Activated CD8-positive, alpha-beta memory T cell treated with anti-CD3 and anti-CD28 coated beads for 24 hours (primary cell): ENCODE measurements at places on chromosomes 7 and 10.
A peak's percentile ranks its signal among the peaks of the same experiment; 100 is the strongest.

DNA sequence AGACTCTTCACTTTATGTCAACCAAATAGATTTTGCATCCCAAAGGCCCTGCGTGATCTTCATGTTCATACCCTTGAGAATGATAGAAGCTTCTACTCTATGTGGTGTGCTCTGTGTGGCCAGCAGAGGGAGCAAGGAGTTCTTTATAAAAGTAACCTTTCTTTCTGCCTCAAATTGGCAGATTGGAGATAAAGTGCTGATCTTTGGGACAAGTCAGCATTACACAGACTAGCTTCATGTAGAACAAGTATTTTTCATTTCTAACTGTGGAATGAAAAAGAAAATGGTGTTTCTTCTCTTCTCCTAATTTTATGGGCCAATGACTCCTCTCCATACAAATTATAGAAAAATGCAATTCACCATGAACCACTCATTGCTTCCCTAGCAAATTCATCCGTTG, 1214.1 kb downstream of the SORCS1 start:
- DNase-seq, result no peak

GRCh38 chr7:73905360-73905759, 44.4 kb downstream of the TMEM270 start:
- DNase-seq, result no peak

DNA sequence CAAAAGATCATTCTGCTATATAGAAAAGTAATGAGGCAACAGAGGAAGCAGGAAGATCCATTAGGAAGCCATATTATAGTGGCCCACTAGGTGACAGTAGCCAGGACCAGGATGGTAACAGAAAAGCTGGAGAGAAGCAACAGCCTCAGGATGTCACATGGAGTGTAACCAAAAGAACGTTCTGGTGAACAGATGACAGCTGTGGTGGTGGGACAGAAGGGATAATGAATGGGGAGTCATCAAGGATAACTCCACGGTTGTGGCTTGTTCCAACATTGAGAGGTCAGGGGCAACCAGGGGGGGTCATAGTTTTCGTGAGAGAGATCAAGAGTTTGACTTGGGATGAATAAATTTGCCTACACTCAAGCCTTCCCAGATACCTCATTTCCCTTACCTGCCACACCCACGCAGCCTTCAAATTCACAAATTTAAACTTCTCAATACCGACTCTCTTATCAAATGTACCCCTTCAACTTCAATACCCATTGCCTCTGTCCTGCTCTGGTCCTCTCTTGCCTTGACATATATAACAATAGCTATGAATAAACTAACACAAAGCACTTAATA, 9.3 kb downstream of the TBL2 start:
- no peak for DNase-seq

GRCh38 chr7:27053153-27053552, 42.6 kb downstream of the HOXA1 start:
- DNase-seq, result no peak

DNA sequence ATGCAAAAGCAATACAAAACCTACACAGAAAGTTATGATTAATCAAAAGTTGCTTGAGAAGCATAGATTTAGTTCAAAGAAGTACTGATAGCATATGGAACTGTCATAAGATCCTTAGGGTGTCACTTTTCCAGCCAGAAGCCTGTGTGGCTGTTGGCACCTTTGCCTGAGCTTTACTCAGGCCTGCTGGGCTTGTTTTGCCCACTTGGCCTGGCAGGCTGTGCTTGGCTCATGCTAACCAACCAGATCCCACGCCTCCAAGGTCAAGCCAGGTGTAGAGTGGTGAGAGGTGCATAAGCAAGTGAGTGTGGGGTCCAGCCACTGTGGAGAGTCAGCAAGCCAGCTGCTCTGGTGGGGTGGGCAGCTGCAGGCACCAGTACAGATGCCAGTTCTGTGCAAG, 12.0 kb upstream of the LIPA start:
- DNase-seq, result no peak

DNA sequence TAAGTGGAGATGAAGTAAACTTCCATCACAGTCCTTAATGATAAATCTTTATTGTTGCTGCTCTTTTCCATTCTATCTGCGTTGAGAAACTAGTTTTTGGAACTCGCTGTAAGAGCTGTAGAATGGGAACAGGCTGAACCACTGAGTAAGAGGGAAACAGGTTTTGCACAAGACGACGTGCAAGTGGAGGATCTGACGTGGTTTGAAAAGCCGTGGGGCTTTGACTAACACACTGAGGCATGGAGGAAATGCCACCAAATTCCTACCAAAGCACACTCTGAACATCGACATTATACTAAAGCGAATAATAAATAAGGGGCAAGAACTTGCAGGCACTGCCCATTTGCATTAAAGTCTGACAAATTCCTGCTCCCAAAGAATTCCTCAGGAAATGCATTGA, 160.6 kb downstream of the KLF6 start:
- no peak for DNase-seq

GRCh38 chr7:24406053-24406788, 122.2 kb downstream of the NPY start:
- no peak for DNase-seq

DNA sequence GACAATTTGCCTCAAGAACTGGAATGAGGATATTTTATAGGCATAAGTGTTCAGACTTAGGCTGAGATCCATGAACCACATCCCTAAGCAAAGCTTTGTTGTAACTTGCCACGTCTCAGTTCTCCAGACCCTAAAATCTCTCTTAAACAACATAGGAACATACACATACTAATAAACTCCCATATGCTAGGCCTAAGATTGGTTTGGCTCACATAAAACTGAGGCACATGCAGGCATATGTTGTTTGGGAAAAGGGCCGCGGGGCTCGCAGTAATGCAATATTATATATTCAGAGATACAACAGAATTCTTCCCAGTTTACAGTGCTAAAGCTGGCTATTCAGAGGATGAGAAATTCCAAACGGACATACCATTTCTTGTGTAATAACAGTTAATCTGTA, 61.0 kb downstream of the DOCK4 start:
- DNase-seq, result no peak

DNA sequence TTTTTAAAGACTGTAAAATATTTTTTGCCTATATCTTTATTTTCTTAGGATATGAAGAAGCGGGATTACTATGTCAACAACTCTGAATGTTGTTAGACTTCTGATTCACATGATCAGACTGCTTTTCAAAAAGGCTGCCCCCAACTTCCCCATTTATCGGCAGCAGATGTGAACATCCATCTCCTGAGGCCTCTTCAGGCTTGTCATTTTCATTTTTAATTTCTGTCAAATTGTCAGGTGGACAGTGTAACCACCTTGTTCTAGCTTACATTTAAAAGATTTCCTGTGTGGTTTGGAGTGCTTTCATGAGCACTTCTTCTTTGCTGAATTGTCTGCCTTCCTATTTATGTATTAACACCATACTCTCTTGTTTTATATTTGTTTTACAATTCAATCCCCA, 78.8 kb upstream of the GSDME start:
- no peak for DNase-seq

- peak; percentile 55 for DNase-seq
Measured at GRCh38 chr7:157493776-157494175, 157.0 kb downstream of the DNAJB6 start.

- peak; percentile 61 for DNase-seq
Measured at GRCh38 chr7:138886501-138886917, 88.5 kb upstream of the ATP6V0A4 start.

DNA sequence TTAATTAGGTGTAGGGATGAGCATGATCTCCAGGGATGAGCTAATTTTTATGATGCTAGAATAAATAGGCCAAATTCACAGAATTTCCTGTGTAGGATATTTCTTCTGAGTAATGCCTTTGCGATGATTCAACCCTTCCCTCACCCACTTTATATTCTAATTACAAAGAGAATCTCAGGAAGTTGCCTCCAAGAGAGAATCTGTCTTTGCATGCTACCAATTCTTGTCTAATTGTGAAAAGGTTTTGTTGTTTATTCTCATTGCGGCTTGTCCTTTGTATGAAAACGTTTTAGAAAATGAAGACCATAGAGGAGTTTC, 6.3 kb downstream of the C7orf57 start:
- no peak for DNase-seq

- DNase-seq, result no peak
Measured at GRCh38 chr7:135316648-135317313, 83.1 kb downstream of the STRA8 start.

- no peak for DNase-seq
Measured at GRCh38 chr10:103449208-103450144, 2.7 kb downstream of the CALHM2 start.

GRCh38 chr10:18340496-18341051, 200.3 kb downstream of the CACNB2 start:
- no peak for DNase-seq

- no peak for DNase-seq
Measured at GRCh38 chr7:142516038-142516501, 233.2 kb upstream of the PRSS1 start.

- DNase-seq, result peak; percentile 70
Measured at GRCh38 chr10:123009105-123009820, 457 bp downstream of the ACADSB start.

DNA sequence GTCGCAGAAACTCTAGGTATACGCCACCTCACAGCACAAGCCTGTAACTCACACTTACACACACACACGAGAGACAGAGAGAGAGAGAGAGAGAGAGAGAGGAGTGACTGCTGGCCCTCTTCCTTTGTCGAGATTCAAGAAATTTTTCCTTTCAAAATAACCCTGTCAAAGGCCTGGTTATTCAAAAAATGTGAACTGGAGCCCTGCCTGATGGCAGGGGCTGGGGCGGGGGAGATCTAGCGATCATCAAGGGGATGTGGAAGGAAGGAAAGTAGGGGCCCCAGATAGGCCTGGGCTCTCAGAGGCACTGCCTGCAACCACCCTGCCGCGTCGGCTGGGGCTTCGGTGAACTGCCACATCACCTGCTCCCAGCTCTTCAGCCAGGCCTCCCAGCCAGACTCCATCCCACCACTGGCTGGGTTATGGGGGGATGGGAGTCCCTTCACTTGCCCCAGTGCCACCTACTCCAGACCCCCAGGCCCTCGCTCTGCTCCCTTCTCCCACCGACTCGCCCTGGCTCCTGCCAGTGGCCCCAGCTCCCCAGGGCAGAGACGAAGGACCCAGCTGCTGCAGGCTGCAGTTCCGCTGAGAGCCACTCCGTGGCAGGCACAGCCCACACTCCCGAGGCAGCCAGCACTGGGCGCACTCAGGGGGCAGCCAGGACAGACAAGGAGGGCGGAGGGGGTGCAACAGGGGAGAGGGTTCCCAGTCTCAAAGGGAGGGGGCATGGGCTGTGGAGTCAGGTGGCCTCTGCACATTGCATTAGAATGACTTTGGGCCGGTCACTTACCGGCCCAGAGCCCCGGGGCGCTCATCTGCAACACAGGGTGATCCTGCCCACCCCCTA, 15.3 kb downstream of the KCNH2 start:
- DNase-seq, result peak; percentile 83

DNA sequence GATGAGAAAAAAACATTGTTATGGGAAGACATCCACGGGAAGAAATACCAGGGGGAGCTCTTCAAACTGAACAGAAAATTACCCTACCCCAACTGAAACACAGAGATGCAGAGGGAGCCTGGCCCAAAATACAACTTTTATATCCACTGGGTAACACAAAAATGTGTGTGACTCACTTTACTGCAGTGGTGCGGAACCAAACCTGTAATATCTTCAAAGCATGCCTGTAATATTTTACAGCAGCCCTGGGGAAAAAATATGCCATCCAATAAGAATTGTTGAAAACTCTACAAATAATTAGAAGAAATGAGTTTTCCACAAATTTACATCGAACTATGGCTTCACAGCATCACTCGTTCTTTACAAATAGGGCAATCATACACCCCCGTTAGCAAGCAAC, 49.8 kb upstream of the SRRM3 start:
- DNase-seq, result no peak

GRCh38 chr7:27177795-27178320, 3.7 kb upstream of the HOXA10 start:
- no peak for DNase-seq

DNA sequence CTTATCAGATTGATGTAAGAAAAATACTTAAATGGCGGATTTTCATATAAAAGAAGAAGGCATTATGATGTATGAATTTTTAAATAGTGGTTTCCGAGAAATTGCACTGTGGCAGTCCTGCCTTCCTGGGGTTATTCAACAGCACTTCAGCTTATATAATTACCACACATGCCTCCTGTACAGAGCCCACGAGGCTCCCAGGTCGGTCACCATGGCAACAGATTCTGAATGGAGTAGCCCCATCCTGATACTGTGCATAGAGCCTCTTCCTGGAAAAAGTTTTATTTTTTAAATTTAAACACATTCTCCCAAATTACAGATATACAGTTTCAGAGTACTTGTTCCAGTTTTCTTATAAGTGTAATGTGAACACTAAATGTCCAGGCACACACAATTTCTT, 15.9 kb upstream of the ASB4 start:
- DNase-seq, result no peak

- DNase-seq, result no peak
Measured at GRCh38 chr7:56009695-56010094, 41.5 kb downstream of the PSPH start.

GRCh38 chr7:149721084-149721601, 52.2 kb downstream of the ZNF467 start:
- DNase-seq, result no peak

- DNase-seq, result no peak
Measured at GRCh38 chr7:45075871-45076796, 12.6 kb downstream of the NACAD start.

DNA sequence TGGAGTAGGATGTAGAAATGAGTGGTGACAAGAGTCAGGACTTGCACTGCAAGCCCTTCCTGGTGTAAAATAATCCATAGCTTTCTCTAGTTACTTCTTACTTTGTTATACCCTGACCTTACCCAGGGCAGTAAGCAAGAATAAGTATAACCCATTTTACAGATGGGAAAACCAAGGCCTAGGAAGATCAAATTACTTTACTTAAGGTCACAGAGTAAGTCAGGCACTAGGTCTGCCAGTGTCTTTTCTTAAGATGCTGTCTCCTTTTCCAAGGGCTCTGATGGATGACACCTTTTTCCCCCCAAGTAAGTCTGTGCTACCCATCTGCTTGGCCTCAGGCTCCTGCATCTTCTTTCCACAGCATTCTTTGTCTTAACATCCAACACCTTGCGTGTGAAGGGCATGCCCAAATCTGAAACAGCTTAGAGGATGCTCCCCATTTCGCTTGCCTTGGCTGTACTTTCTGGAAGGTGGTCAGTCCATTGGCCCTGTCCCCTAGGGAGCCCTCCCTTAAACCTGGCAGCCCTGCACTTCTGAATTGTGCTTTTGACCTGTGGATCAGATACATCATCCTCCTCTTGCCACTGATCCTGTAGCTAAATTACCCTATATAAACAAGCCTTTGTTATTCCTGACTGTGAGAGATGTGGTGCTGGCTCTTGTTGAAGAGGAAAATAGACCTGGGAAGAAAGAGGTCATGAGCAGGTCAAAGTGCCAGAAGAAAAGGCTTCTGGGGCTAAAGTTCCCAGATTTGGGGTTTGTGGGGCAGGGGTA, 168.6 kb downstream of the LRMDA start:
- no peak for DNase-seq

DNA sequence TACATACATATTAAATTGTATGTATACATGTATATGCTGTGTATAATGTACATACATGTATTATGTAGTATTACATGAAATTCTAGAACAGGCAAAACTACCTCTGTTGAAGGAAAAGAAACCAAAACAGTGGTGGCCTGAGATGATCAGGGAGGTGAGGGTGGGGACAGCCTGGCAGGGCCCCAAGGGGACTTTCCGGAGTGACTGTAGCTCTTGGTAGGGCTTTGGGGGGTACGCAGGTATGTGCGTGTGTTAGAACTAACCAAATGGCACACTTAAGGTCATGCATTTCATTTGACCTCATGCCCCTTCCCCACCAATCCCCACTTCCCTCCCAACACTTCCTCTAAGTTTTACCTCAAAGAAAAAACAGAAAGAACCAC, 31.3 kb downstream of the CTBP2 start:
- DNase-seq, result no peak

- DNase-seq, result no peak
Measured at GRCh38 chr10:19431622-19432351, 383.2 kb downstream of the MALRD1 start.
